ENCODE measurements at places on chromosomes 12 and 14.

DNA sequence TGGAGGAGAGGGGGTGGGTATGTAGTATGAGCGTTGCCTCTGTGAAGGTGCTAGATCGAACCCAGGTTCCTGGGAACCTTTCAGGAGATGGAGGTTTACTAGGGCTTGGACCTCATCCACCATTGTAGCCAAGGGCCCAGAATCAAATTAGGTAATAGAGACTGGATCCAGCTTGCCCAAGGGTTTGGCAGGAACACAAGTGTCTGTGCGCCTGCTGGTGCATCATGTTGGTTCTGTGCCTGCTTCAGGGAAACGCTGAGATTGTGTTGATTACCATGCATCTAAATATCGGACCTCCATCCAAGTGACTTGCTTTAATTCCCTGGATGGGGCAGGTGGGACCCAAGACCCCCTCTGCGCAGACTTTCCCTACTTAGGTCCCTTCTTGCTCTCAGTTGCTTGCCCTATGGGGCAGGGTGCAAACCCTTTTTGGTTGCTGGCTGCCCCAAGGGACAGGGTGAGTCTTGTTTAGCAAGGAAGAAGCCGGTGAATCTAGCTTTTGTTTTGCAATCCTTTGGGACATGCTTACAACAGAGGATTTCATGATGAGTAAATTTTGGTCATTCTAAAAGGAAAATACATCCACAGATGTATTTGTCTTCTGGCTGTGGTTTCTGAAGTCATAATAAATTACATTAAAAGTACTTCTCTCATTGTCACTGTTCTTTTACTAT, 189.8 kb upstream of the PRICKLE1 start:
- DNase-seq: no peak

GRCh38 chr12:63821781-63822251, 22.7 kb upstream of the SRGAP1 start:
- no peak for DNase-seq

DNA sequence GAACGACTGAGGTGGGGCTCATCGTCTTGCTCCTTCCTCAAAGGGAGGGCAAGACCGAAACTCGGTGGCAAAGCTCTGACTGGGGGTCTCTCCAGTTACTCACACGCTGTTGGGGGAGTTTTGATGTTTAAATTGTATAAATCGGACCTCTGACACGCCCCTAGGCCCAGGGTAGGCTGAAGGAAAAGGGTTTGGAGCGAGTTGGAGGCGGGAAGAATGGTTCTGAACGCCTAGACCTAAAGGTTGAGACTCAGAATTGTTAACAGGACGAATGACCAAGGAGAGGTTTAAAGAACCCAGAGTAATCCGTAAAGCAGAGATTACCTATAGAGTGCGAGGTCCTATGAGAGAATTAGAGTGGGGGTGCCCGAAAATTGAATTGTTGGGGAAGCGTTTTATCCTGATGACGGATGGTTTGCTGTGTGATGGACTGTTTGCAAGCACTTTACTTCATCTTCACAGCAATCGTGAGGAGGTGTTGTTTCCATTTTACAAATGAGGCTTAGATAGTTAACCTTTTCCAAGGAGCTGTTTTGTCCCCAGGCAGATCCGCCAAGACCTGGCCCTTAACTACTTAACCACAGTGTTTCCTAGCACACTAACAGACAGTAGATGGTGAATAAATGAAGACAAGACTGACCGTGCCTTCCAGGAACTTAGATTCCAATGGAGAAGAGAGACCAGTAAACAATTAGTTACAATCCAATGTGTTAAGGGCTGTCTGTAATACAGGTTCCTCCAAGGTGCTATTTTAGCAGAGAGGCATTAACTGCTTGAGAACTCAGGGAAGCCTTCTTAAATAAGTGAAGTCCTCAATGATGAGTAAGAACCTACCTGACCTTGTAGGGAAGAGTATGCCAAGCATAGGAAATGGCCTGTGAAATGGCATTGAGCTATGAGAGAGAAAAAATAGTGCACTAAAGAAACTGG, 929 bp upstream of the UBE2N start:
- DNase-seq: peak; percentile 38

- no peak for DNase-seq
Measured at GRCh38 chr14:101819251-101819990, 57.9 kb downstream of the PPP2R5C start.
